ENCODE measurements at places on chromosomes 7 and 10. TPM values are rescaled to one million over a fixed set of nuclear protein-coding genes. Genes with fewer than 3 reads are reported as not detected.

Gene CYP3A4
- not detected for total RNA-seq

Gene GOLGA7B
- total RNA-seq: 1.1 TPM

GRCh38 chr7:17043012-17043877 lies 161.5 kb upstream of the AGR3 start:
- no peak for DNase-seq

Gene COL26A1
- 1.0 TPM for total RNA-seq

Gene RASSF4
- 68.4 TPM for total RNA-seq
